ENCODE measurements at places on chromosomes 5 and 9.

- DNase-seq: no peak
Observed at GRCh38 chr9:116605060-116605459, 82.0 kb upstream of the TRIM32 start.

- no peak for DNase-seq
Observed at GRCh38 chr9:136604823-136605525, 57.7 kb upstream of the EGFL7 start.

- no peak for DNase-seq
Observed at GRCh38 chr5:90551376-90551775, 7.2 kb upstream of the ADGRV1 start.

GRCh38 chr5:107719034-107719606 is 48.4 kb upstream of the EFNA5 start:
- DNase-seq: no peak

GRCh38 chr9:98210435-98210834 is 18.0 kb upstream of the CORO2A start:
- DNase-seq: no peak

DNA sequence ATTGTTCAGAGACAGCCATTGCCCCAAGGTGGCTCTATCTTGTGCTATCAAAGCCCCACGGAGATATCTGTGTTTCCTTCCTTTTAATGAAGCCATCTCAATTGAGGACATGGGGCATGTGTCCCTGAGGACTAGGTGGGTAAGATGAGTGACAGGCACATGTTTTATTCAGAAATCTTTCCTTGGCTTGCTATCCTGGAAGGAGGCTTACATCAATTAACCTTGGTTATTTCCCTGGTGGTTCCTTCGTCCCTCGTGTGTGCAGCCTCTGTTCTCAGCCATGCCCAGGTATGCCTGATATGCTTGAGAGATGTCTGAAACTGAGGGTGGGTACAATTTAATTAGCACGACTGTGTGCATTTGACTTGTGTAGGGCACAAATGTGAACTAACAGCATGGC is 102.2 kb upstream of the TUT7 start:
- no peak for DNase-seq

GRCh38 chr9:78463750-78464149 is 166.8 kb downstream of the PSAT1 start:
- no peak for DNase-seq

DNA sequence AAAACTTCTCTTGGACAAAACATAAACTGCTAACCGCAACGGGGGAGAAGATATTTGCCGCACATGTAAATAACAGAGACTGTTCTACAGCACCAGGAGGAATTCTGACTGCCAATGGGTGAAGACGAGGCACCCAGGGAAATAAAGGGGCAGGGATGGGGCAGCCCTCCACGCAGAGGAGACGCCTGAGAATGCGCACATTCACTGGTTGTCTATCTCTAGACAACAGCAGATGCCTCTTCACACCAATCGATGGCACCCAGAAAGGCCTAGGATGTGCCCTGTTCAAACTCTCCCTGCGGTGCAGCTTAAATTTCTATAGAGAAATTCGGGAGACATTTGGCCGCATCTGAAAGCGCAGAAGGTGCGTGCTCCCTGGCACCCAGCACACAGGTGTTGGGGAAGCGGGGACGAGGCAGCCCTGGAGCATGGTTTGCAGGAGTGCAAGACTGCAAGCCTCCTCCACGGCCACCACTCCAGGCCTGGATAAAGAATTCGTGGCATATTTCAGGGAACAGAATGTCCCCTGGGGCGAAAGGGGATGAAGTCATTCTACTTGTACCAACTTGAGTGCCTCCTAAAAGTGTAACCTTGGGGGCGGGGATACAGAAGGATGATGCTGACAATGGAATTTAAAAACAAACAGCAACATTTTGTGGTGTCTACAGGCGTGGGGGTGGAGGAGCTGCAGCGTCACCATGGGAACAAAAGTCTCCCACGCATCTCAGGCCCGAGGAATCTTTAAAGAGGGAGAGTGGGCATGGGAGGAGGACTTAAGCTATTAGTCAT is 6.3 kb upstream of the IRX2 start:
- peak; percentile 74 for DNase-seq

GRCh38 chr5:176955895-176956294 is 50.7 kb downstream of the UIMC1 start:
- DNase-seq: no peak
